ENCODE measurements at places on chromosomes 6 and 20.

DNA sequence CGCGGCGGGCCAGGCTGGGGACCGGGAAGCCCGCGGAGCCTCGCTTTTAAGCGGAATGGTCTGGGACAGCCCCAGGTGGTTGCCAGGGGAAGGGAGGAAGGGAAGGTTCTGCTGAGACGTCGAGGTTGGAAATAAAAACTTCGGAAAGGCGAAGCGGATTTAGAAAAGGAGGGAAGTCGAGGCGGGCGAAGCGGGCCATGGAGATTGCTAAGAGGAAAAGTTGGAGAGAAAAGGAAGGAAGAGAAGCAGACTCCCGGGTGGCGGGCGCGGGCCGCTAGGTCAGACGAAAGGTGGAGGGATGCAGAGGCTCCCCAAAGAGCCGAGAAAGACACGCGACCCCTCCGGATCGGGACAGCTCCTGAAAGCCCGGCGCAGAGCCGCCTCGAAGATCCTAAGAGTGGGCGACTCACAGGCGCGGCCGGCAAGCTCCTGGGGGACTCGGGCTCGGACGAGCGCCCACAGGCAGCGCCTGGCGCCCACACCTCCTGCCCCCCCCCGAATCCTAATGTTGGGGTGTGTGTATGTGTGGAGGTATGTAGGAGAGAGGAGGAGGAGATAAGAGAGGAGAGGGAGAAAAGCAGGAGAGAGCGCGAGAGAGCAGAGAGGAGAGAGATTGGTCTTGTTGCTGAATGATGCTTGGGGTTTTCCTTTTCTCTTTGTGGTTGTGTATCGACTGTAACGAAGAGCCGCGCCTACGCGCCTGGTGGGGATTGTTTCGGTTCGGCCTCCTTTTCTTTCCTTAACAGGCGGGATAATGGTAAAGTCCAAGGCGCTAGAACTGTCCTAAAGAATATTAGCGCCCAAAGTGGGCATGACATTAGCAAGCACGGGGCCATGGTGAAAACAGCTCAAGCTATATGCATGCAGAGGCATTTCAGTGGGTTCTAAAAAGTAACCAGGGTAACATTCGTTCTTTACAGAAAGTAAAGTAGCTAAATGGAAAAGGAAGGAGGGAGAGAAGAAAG is 1.5 kb downstream of the TFAP2B start:
- peaks cover 20% of the 10 kb centered on the region for H3K27me3 ChIP-seq
- H3K4me3 ChIP-seq: no peak overlapping the region
- no peak overlapping the region for H3K27ac ChIP-seq
- H3K4me1 ChIP-seq: no peaks in the 10 kb centered on the region

DNA sequence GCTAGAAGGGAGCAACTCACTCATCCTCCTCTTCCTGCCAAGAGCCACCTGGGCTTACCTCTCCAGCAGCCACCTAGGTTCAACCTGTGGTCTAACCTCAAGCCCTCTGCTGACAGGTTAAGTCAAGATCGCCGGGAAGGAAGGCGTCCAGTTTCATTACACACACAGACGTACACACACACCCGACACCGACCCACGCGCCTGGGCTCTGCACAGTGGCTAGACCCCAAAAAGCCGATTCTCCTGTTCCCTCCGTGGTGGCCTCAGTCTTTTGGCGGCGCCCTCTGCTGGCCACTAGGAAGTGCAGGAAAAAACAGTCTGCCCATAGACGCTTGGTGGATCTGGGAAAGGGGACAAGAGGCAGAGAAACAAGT is 52.8 kb downstream of the MRPL14 start:
- peak overlapping the region; percentile 18 for H3K4me3 ChIP-seq
- H3K4me1 ChIP-seq: peaks cover 11% of the 10 kb centered on the region
- H3K27ac ChIP-seq: no peak overlapping the region
- H3K27me3 ChIP-seq: peaks cover 9% of the 10 kb centered on the region

DNA sequence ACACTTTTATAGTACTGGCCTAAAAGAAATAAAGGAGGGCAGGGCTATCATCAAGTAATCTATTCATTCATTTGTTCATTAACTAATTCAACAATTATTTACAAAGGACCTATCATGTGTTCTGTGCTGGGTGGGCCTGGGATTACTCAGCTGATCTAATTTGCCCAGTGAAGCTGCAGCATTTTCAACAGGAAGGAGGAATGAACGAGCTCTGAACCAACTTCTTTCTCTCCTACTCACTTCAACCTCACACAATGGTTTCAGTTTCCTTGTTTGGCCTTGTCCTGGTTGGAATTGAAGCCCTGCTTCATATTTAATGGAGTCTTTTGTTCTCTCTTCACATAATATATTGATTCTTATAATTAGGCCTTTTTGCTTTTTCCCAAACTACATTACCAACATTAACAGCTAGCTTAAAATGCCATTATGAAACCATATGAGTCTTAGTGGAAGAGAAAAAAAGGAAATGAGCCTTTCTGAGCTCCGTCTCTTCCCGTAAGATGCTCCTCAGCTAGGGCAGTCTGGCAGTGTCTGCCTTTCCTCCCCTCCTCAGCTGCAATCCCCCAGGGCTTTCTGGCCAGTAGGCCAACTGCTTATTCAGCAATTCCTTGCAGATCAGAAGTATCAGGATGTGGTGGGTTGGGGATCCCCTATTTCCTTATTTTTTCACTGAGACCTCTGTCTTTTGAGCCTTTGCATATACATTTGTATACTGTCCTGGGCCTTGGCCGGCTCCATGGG is 79.4 kb upstream of the NRN1 start:
- H3K36me3 ChIP-seq: no peaks in the 10 kb centered on the region
- no peak for DNase-seq
- H3K27ac ChIP-seq: no peak overlapping the region
- no peaks in the 10 kb centered on the region for H3K4me1 ChIP-seq
- no peak overlapping the region for H3K4me3 ChIP-seq

DNA sequence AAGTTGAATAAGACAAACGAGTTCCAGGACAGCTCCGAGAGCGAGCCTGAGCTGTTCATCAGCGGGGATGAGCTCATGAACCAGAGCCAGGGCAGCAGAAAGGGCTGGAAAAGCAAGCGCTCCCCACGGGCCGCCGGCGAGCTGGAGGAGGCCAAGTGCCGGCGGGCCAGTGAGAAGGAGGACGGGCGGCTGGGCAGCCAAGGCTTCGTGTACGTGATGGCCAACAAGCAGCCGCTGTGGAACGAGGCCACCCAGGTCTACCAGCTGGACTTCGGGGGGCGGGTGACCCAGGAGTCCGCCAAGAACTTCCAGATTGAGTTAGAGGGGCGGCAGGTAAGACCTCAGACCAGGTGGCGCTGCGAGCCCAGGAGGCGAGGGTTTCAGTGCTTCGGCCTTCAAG is 56.0 kb upstream of the TMEM181 start:
- no peaks in the 10 kb centered on the region for H3K4me1 ChIP-seq
- no peak for DNase-seq
- H3K36me3 ChIP-seq: peaks cover 6% of the 10 kb centered on the region
- no peak overlapping the region for H3K4me3 ChIP-seq
- H3K27ac ChIP-seq: no peak overlapping the region
- H3K27me3 ChIP-seq: no peaks in the 10 kb centered on the region

GRCh38 chr20:18984238-18985200 is 170.9 kb downstream of the SCP2D1 start:
- no peak overlapping the region for H3K4me3 ChIP-seq
- no peak for DNase-seq

GRCh38 chr6:72966628-72967280 is 258.5 kb downstream of the KHDC1L start:
- no peak for DNase-seq
- no peaks in the 10 kb centered on the region for H3K4me1 ChIP-seq
- H3K4me3 ChIP-seq: no peak overlapping the region
- no peaks in the 10 kb centered on the region for H3K36me3 ChIP-seq
- H3K27ac ChIP-seq: no peak overlapping the region
- H3K27me3 ChIP-seq: no peaks in the 10 kb centered on the region

GRCh38 chr6:130699742-130700141 is 127.5 kb upstream of the SMLR1 start:
- no peaks in the 10 kb centered on the region for H3K36me3 ChIP-seq
- H3K4me1 ChIP-seq: peaks cover 11% of the 10 kb centered on the region
- H3K27me3 ChIP-seq: no peaks in the 10 kb centered on the region
- no peak overlapping the region for H3K27ac ChIP-seq

- no peaks in the 10 kb centered on the region for H3K27me3 ChIP-seq
- peaks cover 24% of the 10 kb centered on the region for H3K4me1 ChIP-seq
- peak overlapping the region; percentile 48 for H3K4me3 ChIP-seq
- no peak for DNase-seq
- H3K36me3 ChIP-seq: no peaks in the 10 kb centered on the region
Observed at GRCh38 chr6:29965563-29965872, 23.2 kb downstream of the HLA-A start.

- no peak overlapping the region for H3K4me3 ChIP-seq
- no peak overlapping the region for H3K27ac ChIP-seq
- no peaks in the 10 kb centered on the region for H3K27me3 ChIP-seq
- no peak for DNase-seq
- no peaks in the 10 kb centered on the region for H3K4me1 ChIP-seq
Observed at GRCh38 chr20:11937230-11937629, 19.5 kb downstream of the BTBD3 start.

DNA sequence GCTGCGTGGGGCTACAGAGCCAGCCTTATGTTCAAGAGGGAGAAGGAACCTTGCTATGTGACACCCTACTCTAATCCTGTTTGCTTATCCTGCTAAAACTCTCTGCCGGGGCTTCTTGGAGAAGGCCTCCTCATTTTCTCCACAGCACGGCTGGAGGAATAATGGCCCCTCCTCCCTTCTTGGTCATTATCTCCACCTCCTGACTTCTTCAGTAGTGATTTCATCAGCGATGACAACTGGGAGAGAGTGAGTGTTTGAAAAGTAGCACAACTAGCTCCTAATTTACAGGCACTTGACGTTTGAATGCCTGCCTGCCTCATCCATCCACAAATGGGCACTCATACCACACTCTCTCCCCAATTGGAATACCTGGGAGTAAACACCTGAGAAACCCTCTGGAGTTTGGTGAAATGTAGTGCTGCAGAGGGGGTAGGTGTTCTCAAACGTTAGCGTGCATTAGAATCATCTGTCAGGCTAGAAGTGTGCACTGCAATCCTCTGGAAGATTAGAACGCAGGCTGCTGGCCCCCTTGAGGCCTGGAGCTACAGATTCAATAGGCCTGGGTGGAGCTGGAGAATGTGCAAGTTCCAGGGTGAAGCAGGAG is 148.5 kb downstream of the FOXC1 start:
- DNase-seq: no peak
- H3K4me1 ChIP-seq: no peaks in the 10 kb centered on the region
- no peaks in the 10 kb centered on the region for H3K27me3 ChIP-seq

GRCh38 chr6:144068794-144069193 is 26.6 kb downstream of the SF3B5 start:
- DNase-seq: no peak
- H3K4me1 ChIP-seq: peaks cover 7% of the 10 kb centered on the region
- no peak overlapping the region for H3K4me3 ChIP-seq
- no peaks in the 10 kb centered on the region for H3K36me3 ChIP-seq

DNA sequence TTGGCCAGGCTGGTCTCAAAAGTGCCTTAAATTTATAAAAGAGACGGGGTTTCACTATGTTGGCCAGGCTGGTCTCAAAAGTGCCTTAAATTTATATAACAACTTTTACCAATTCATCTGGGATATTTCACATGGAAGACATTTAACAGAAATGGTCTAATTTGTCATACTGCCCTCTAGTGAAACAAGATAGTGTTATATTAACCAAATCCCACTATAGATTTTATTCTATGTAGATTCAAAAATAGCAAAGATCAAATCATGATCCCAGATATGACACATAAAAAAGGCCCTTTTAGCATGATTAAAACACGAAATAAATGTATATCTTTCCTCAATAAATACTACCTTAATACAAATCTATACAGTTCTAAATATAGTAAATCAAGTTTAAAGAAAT is 102.8 kb upstream of the TFAP2D start:
- H3K27me3 ChIP-seq: no peaks in the 10 kb centered on the region
- H3K4me1 ChIP-seq: no peaks in the 10 kb centered on the region
- H3K4me3 ChIP-seq: no peak overlapping the region
- no peak overlapping the region for H3K27ac ChIP-seq
- no peaks in the 10 kb centered on the region for H3K36me3 ChIP-seq

- H3K36me3 ChIP-seq: no peaks in the 10 kb centered on the region
- peaks cover 5% of the 10 kb centered on the region for H3K27me3 ChIP-seq
- H3K4me1 ChIP-seq: no peaks in the 10 kb centered on the region
- H3K4me3 ChIP-seq: no peak overlapping the region
- DNase-seq: no peak
Observed at GRCh38 chr6:167255918-167256553, 35.1 kb upstream of the UNC93A start.

GRCh38 chr20:60365064-60365666 is 406.9 kb downstream of the CDH26 start:
- no peaks in the 10 kb centered on the region for H3K36me3 ChIP-seq
- no peak overlapping the region for H3K4me3 ChIP-seq
- H3K27ac ChIP-seq: no peak overlapping the region
- peaks cover 3% of the 10 kb centered on the region for H3K27me3 ChIP-seq

GRCh38 chr6:169803816-169804340 is 52.5 kb downstream of the ERMARD start:
- H3K4me1 ChIP-seq: peaks cover 6% of the 10 kb centered on the region
- no peak for DNase-seq
- no peaks in the 10 kb centered on the region for H3K36me3 ChIP-seq
- H3K27me3 ChIP-seq: no peaks in the 10 kb centered on the region

- H3K36me3 ChIP-seq: peaks cover 1% of the 10 kb centered on the region
- no peak for DNase-seq
Observed at GRCh38 chr6:149332602-149333265, 15.2 kb downstream of the TAB2 start.

- no peak for DNase-seq
- no peak overlapping the region for H3K27ac ChIP-seq
- no peaks in the 10 kb centered on the region for H3K27me3 ChIP-seq
- H3K4me3 ChIP-seq: no peak overlapping the region
- H3K36me3 ChIP-seq: no peaks in the 10 kb centered on the region
- H3K4me1 ChIP-seq: no peaks in the 10 kb centered on the region
Observed at GRCh38 chr6:93213028-93213427, 206.3 kb downstream of the EPHA7 start.

All from effector memory CD4-positive, alpha-beta T cell (primary cell).